ENCODE measurements at places on chromosomes 12 and 14.

DNA sequence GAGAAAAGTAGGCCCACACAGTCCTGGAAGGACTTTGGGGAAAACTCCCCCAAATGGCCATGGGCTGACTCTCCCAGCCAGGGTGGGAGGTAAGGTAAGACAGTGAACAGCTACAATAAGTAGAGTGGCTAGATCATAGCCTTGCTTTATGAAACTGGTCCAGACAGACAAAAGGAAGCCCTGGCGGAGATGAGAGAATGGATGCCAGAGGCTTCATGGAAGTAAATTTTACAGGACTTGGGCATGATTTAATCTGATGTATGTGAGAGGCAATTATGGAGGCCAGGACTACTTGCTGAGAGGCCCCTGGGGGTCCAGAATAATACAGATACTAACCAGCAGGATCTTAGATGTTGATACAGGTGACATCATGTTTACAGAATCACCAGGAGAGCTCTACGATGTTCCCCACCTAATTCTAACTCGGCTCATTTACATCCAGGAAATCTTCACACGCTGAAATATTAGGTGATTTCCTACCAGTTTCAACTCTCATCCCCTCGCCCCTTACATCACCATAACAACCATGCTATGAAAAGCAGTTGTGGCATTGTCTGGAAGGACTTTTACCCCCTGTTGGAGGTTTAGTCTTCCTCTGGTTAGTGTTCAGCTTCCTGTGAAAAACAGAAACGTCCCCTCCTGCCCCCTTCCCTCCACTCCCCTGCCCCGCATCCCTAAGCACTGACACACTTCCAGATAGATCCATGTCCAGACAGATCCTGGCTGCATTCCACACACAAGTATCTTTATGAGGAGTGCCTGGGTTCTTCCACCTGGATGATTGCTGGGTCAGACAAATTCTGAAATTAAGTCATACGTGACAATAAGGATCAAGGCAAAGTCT lies 39.5 kb upstream of the NT5DC3 start:
- DNase-seq = no peak

DNA sequence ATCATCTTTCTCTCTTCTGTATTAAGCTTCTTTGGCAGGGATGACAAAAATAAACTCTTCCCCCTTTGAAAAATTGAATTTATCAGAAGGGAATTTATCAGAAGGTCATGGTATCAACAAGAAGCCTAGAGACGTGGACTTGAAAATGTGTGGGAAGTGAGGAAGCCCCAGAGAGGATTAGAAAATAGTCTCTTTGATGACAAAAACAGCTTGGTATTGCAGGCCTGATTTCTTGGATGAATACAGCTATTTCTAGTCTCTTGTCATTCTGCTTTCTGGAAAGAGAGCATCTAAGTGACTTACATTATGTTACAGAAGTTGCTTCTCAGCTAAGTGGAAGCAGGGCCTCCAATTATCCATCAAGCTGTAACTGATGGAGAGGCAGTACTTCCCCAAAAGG lies 111.1 kb downstream of the KITLG start:
- DNase-seq = no peak

GRCh38 chr14:32039401-32040030 lies 37.6 kb upstream of the ARHGAP5 start:
- DNase-seq = no peak

DNA sequence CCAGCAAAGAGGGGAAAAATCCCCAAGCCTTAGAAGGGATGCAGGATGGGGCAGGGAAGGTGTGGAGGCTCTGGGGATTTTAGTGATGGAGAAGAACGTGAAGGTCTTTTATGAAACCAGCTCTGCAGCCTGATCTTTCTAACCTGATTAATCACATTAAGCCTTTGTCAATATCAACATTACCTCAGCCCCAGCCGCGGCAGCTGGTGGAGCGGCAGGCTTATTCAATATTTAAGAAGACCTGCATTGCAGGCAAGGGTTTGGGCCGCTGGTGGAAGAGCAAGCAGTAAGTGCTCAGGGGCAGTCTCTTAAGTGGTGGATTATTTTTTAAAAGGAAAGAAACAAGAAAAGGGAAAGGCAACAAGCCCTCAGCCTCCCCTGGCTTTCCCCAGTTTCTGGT lies 16.6 kb downstream of the RPH3A start:
- no peak for DNase-seq

DNA sequence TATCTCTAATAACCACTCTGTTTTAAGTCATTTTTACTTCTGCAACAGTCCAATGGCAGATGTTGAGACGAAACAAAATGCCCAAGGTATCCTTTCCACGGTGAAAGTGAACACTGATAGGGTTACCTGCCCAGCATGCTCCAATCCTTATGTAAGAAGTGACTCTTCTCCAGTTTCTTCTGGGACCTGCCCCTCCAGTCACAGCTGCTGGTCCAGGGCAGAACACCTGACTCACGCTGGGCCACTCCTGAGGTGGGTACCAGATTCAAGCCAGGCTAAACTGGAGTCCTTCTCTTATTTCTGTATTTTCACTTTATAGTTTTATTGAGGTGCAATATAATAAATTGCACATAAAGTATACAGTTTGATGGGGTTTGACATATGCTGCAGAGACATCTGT lies 16.7 kb downstream of the NT5DC3 start:
- no peak for DNase-seq

- no peak for DNase-seq
These were observed 227.1 kb upstream of the KRR1 start for GRCh38 chr12:75738486-75738885.

DNA sequence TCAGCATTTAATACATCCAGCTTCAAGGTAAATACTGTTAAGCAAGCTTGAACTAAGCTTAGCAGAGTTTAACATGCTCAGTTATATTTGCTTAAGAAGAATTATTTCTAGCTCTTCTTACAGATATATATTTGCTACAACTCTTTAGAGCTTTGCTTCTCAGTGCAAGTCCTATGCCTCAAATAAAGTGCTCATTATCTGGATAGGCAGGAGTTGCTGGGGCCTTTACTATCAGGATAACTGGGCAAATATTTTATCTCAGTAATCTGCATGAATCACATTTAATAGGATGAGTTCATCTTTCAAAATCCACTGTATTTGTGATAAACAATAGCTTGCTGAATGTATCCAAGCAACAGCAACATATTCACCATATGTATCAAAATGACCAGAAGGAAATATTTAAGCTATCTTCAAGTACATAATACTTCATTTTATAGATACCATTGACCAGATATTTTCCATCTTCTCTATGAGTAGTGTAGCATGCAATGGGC lies 187.6 kb downstream of the NOVA1 start:
- no peak for DNase-seq

Data from Caco-2 (cell line).